Suppressor macrophage (primary cell): ENCODE measurements at places on chromosomes 1 and 21.

- DNase-seq = no peak
These were observed 8.3 kb upstream of the CSF1 start for GRCh38 chr1:109902204-109902985.

- no peak for DNase-seq
These were observed 4.7 kb downstream of the SNAPIN start for GRCh38 chr1:153663211-153663610.

DNA sequence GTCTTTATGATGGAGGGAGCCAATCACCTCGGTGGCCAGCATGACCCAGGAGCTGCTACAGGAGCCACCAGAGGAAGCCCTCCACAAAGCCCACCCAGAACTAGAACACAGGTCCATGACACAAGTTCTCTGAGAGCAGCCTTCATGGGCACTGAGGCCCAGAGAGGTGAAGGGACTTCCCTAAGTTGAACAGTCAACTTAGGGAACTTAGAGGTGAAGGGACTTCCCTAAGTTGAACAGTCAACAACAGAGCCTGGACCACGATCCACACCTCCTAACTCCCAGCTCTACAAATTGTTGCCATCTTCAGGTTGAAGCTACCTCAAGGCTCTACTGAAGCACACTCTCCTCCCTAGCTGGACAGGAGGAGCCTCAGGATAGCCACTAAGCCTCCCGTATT lies 132.7 kb downstream of the CCDC185 start:
- peak; percentile 19 for DNase-seq

DNA sequence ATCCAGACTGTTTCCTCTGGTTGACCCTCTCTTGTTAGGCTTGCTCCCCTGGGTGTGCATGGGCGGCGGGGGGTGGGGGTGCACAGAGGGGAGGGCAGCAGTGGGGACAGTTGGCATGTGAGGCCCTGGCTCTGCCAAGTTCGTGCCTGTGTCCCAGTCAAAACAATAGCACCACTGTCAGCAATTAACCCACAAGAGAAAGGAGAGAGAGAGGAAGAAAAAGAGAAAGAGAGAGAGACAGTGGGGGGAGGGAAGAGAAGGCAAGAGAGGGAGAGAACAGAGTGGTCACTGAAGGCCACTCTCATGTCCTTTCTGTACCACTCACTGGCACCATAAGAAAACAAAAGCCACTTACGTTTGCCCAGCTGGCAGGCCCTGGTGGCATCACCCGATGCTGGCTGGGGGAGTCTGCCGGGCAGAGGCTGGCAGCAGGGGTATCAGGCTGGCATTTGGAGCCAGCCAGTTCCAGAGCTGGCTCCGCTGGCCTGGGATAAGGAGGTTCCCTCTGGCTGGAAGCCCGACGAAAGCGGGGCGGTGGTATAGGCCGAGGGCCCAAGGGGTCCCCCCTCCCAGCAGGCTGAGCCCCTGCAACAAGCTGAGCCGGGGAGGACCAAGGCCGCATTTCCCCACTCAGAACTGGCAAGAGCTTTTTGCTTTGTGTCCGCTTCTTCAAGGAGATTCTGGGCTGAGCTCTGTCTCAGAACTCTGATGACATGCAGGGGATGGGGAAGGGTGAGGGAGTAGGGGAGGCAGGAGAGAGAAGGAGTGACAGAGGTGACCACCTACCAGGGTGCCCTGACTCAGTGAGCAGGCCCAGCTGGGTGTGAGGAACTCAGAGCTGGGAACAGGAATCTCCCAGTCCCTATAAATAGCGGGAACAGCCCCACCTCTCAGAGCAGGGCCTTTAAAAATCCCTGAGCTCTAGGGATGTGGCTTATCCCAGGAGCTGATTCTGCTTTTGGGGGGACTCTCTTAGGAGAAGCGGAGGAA lies 27.9 kb downstream of the PIK3C2B start:
- DNase-seq = peak; percentile 31

DNA sequence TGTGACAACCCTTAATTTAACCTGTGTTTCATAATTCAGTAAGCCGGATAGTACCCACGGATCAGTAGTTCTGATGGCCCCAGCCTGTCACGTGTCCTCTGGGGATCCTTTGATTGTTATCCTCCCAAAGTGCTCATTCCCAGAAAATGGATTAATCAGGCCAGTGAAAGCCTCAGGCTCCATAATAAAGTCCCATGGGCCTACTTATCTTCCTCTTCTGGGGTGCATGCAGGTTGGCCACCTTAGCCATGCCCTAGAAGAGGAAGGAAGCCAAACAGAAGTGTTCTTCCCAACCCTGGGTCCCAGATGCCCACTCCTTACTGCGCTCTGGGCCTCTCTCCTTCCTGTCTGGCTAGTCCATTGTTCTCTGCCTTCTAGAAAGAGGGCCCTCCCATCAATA lies 146.1 kb downstream of the EDEM3 start:
- DNase-seq = no peak

GRCh38 chr1:218413179-218413578 lies 68.0 kb downstream of the TGFB2 start:
- DNase-seq = no peak

GRCh38 chr1:213988507-213989001 lies 781 bp downstream of the PROX1 start:
- no peak for DNase-seq

DNA sequence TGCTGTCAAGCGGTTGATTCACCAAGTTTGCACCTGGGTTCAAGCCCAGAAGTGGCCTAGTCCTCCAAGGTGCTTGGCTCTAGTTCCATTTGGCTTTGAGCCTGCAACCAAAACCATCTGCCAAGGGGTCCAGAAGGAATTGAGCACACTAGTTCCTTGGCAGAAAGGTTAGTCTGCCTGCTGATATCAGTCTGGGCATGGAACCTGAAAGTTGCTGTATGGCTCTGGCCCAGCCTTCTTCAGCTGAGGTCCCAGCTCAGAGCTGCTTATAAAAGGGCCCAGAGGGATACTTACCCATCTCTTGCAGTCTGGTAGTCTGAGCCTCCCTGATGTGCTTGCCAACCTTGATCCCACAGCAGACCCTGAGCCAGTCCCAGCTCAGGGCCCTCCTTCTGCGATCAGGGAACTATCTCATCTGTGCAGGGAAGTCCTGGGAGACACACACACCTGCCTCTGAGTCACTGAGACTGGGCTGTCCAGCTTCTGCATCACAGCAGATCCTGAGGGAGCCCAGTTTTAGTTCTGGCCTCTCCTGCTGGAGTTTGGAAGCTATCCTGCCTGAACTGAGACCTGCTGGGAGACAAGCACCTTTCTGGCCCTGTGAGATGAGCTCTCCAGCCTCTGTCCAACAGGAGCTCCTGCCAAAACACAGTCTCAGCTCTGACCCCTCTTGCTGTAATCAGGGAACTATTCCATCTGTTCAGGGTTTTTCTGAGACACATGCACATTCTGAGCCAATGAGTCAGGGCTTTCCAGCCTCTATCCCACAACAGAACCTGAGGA lies 75.8 kb downstream of the CTH start:
- DNase-seq = no peak

DNA sequence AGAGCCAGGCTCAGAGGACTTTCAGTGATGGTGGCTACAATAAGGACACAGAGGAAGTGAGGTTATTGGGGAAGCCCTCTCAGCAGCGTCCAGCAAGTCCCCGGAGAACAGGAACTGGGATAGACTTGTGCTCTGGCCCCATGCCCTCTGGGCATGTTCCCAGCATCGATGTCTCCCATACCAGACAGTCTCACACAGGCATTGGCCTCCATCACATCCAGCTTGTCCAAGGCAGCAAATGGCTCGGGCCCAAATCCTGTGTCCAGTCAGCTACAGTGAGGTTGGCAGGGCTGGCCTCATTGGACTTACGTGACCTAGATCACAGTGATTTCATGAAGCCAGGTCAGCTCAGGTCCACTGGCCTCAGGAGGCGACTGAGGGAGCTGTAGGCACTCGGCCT lies 19.6 kb upstream of the TMEM54 start:
- DNase-seq = peak; percentile 60

GRCh38 chr1:2165646-2166045 lies 28.9 kb downstream of the FAAP20 start:
- DNase-seq = no peak

DNA sequence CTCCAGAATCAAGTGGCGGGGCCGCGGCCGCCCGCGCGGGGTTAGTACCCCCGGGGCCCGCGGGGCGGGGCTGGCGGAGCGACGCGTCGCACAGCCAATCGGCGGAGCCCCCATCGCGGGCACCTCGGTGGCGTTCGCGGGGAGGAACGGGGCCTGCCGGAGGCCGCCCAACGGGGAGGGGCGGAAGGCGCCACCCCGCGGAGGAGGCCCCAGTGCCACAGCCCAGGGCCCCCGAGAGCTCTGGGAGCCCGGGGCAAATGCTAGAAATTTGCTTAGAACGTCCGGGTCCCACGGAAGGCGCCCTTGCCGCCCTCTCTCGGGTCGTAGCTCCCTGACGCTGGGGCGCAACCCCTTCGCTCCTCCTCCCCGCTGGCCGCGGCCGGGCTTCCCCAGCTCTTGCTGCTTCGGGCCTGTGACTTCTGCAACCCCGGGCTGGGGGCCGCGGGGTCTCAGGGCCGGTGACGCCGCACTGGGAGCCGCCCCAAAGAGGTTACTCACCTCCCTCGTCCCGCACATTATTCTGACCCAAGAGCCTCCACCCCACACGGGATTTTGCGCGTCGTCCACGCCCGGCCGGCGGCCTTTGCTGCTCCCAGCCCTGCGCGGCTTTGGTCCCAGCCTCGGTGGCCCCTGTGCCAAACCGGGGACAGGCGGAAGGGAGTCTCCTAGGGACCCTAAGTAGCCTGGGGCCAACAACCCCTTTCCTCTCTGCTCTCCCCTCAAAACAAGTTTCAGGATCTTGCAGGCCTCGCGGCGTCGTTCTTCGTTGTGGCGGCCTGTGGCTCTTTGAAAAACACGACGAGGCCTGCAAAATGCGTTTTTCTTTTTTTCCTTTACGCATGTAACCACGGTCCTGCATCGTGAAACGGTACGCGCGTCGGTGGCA lies at the start of gene RUNX3:
Gene RUNX3, minus strand, starts transcription at position 17 of the 886 bp plus-strand sequence. CDS start 408 bp downstream, outside the sequence.
- DNase-seq = peak; percentile 93

DNA sequence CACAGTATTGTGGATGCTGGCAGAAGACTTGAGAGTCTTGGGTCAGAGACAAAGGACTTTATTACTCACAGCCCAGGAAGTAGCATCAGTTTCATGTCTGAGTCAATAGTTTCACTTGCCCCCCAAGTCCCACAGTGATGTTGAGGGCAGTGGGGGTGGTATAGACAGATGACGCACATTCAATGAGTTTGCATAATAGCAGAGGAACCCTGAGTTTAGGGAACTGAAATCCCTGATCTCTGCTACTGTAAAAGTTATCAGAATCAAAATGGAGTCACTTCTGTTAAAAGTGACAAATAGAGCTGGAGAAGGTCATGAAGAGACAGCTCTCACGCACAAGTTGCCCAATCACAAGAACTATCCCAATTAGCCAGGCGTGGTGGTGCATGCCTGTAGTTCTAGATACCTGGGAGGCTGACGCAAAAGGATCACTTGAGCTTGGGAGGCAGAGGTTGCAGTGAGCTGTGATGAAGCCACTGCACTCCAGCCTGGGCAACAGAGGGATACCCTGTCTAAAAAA lies 11.5 kb upstream of the HCRTR1 start:
- peak; percentile 88 for DNase-seq

DNA sequence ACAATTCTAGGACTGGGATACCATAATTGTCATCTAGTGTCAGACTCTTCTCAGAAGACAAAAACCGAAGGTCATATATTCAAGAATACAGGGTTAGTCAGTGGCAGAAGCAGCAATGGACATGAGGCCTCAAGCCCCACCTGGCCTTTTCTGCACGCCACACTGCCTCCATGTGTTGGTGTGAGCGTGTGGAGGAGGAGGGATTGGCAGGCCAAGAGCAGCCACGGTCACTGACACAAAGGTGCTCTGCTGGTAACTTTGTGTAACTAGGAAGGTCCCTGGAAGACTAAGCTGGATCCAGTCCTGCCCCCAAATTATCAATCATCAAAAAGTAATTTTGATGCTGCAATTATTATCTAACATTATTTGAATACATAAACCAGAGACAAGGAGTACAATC lies 34.9 kb downstream of the HSF2BP start:
- DNase-seq = no peak

DNA sequence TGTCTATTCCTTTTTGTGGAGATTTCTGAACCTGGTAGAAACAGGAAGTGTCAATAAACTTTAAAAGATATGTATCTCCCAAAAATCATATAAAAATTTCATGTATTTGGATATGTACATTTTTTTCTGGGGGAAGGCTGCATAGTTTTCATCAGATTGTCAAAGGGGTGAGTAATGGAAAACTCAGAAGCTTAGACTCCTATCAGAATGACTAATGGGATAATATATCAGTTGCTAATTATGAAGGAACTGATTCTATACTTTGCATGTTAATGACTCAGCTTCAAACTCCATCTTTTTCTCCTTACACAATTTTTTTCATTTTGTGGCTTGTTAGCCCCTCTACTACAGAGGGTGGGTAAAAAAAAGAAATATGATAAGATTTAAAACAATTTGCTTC lies 55.9 kb downstream of the GON4L start:
- DNase-seq = no peak

GRCh38 chr21:33860332-33860879 lies 55.2 kb downstream of the ATP5PO start:
- no peak for DNase-seq

DNA sequence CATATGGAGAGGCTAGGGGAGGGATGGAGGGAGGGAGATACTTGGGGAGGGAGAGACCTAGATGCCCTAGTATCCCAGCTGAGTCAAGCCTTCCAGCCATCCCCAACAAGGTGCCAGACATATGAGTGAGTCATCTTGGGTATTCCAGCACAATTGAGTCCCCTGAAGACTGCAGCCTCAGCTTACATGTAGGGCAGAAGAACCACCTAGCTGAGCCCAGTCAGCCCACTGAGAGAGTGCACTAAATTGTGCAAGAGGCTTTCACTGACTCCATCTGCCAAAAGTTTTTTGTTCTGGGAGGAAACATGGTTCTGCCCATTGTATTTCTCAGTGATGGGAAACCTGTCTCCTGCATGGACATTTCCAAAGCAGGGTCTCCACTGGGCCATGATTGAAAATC lies 76.4 kb downstream of the FOXD2 start:
- DNase-seq = no peak

GRCh38 chr1:53047737-53048736 lies 14.0 kb upstream of the PODN start:
- DNase-seq = no peak

- DNase-seq = no peak
These were observed 51.4 kb upstream of the IRF2BP2 start for GRCh38 chr1:234661317-234661928.

GRCh38 chr21:36647279-36648093 lies 51.4 kb upstream of the SIM2 start:
- peak; percentile 26 for DNase-seq

DNA sequence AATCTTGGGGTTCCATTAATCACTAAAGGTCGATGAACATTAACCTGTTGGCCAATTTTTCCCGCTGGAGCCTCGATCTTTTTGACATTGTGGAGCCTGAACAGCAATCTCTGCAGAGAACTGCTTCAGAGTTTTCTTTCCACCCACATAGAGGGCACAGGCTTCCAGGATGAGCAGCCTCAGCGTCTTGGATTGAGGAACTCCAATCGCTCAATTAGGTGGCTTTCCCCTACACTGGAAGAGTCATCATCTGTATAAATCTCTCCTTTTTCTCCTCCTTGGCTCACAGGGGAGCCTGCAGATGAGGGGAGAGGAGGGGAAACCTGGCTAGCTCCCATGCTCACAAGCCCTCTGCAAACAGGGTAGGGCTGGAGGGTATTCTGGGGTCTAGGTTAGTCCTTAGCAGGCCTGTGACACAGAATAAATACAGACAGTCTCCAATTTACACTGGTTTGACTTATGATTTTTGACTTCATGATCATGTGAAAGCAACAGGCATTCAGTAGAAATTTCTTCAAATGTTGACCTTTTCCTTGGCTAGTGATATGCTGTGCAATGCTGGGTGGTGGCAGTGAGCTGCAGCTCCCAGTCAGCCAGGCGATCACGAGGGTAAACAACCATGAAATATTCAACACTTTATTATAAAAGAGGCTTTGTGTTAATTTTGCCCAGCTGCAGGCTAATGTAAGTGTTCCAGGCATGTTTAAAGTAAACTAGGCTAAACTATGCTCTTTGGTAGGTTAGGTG lies 80.8 kb downstream of the PGBD5 start:
- peak; percentile 44 for DNase-seq
